ENCODE measurements at places on chromosomes 3 and 15. TPM values are rescaled to one million over a fixed set of nuclear protein-coding genes. Genes with fewer than 3 reads are reported as not detected.

Gene MUC20
- 0.96 TPM for total RNA-seq

Gene FMN1
- 26.6 TPM for total RNA-seq

Gene C3orf85
- total RNA-seq = not detected

Gene EXOG
- 25.9 TPM for total RNA-seq

Gene C3orf70
- 0.05 TPM for total RNA-seq

Gene WNT5A
- 35.5 TPM for total RNA-seq

Gene COL6A6
- total RNA-seq = 0.10 TPM

Gene ACKR4
- not detected for total RNA-seq

Gene FHIT
- 0.53 TPM for total RNA-seq

- no peak for DNase-seq
These were observed 17.5 kb downstream of the PLEKHO2 start for GRCh38 chr15:64859226-64859625.

- peak; percentile 61 for DNase-seq
These were observed 223.6 kb upstream of the CTNNB1 start for GRCh38 chr3:40975711-40976121.

DNA sequence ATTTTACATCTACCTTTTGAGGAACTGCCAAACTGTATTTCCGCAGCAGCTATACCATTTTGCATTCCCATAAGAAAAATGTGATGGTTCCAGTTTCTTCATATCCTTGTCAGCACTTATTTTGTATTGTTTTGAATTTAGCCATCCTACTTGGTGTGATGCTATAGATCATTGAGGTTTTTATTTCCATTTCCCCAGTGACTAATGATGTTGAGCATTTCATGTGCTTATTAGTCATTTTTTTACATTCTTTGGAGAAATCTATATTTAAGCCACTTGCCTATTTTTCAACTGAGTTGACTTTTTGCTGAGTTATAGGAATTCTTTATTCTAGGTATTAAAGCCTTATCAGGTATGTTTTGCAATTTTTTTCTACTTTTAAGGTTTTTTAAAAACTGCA is 347.6 kb upstream of the RARB start:
- DNase-seq = no peak

DNA sequence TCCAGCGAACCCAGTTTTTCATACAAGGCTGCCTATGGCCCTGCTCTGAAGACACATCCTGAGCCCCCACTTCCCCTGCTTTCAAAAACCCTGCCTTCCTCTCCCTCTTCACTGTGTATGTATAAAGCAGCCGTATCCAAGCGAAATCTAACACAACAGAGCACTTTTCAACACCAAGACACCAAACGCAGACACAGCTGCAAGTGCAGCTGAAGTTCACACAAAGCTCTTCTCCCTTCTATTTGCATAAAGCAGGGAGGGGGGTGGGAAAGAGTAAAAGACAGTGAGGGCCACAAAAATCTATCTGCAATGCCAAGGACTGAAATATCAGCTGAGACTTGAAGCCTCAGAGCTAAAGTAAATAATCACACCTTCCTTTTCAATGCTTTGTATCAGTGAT is 35.1 kb upstream of the CSPG5 start:
- DNase-seq = no peak

DNA sequence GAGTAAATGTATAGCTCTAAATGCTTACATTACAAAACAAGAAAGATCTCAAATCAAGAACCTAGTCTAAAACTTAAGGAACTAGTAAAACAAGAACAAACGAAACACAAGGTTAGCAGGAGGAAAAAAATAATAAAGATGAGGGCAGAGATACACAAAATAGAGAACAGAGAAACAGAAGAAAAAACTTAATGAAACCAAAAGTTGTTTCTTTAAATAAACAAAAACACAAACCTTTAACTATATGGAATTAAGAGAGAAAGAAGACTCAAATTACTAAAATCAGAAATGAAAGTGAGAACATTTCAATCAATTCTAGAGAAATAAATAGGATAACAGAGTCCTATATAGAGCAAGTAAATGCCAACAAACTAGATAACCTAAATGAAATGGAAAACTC is 59.6 kb downstream of the DLG1 start:
- DNase-seq = no peak

GRCh38 chr15:81530271-81530691 is 156.3 kb upstream of the TMC3 start:
- no peak for DNase-seq

GRCh38 chr3:155742349-155742965 is 2.4 kb downstream of the PLCH1 start:
- DNase-seq = no peak

GRCh38 chr3:186746008-186746407 is 28.8 kb downstream of the KNG1 start:
- peak; percentile 43 for DNase-seq

- DNase-seq = no peak
These were observed 13.8 kb upstream of the TNFSF10 start for GRCh38 chr3:172536993-172537419.

DNA sequence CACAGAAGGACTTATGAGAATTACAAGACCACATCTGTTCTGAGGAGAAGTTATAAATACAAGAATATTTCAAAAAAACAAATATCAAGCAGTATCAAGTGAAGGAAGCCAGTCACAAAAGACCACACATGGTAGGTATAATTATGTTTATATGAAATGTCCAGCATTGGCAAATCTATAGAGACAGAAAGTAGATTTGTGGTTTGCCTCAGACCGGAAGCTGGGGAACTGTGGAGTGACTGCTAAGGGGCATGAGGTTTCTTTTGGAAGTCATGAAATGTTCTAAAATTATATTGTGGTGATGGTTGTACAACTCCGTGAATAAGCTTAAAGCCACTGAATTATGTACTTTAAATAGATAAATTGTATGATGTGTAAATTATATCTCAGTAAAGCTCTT is 136.9 kb downstream of the FRMD5 start:
- peak; percentile 13 for DNase-seq
